ENCODE measurements at places on chromosomes 7 and 10.

GRCh38 chr10:126637501-126637900 lies 33.0 kb downstream of the C10orf90 start:
- no peak for DNase-seq

- DNase-seq: no peak
Observed at GRCh38 chr7:24455813-24456525, 117.3 kb upstream of the PALS2 start.

GRCh38 chr10:119973281-119973680 lies 80.8 kb downstream of the SEC23IP start:
- no peak for DNase-seq

DNA sequence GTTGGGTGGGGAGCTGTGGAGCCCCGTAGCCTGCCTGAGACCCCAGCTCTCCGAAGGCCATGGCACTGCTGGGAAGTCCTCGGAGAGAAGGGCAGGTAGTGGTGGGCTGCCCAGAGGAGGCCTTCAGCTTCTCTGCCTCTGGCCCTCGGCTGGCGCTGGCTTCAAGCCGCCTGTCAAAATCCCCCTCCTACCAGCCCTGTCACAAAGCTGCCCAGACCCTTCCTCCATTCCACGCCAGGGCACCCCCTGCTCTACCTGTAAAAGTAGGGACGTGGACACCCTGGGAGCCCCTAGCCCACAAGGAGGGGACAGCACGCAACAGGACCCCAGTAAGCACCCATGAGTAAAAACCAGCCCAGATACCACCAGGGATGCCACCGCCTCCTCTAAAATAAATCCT lies 31.6 kb downstream of the MAD1L1 start:
- DNase-seq: no peak

DNA sequence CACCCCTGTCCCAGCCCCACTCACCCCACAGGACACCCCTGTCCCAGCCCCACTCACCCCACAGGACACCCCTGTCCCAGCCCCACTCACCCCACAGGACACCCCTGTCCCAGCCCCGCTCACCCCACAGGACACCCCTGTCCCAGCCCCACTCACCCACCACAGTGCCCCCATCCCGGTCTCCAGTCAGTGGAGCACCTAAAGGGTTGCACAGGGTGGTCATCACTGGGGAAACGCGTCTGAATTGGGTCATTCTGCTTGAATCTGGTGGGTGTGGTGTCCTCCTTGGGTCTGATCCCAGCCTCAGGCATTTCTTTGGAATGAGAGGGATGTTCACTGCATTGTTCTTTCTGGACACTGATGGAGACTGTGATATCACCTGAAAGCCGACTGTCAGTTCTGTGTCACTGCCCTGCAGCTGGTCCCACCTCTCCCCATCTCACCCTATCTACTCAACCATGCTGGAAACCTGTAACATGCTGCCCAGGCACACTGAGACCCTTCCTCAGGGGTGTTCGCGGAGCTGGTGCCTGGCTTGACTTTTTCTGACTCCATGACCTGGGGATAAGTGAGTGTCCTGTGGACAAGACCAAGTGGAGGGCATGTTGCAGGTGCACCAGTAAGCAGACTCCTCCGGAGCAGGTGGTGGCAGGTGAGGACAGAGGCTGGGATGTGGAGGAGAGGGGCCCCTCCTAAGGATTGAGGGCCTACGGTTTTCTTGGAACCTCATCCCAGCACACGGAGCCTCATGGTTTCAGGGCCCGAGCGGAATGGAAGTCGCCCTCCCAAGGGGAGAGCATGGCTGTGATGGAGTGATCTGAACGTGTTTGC lies 262.5 kb upstream of the PPP2R2D start:
- no peak for DNase-seq

GRCh38 chr7:130942211-130942964 lies 208.4 kb upstream of the KLF14 start:
- no peak for DNase-seq

GRCh38 chr7:5170251-5170650 lies 19.8 kb upstream of the WIPI2 start:
- no peak for DNase-seq

DNA sequence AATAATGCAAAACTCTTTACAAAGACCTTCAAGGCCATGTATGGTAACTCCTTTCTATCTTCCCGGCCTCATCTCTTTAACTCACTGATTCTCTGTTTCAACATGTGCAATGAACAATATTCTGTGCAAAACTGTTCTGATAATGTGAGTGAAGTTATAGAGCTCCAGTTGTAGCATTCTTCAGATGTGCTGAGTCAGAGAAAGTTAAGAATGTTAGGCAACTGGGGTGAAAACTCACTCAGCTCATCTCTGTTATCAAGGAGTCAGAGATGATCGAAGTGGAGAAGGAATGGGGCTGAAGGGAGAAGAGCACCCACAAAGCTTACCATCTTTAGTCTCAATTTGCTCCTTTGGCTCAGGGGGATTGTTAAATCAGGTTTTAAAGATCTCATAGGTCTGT lies 344.7 kb upstream of the NPSR1 start:
- no peak for DNase-seq

- no peak for DNase-seq
Observed at GRCh38 chr10:77197544-77197943, 440.1 kb downstream of the KCNMA1 start.

- DNase-seq: no peak
Observed at GRCh38 chr7:27870595-27870994, 130.6 kb downstream of the TAX1BP1 start.

DNA sequence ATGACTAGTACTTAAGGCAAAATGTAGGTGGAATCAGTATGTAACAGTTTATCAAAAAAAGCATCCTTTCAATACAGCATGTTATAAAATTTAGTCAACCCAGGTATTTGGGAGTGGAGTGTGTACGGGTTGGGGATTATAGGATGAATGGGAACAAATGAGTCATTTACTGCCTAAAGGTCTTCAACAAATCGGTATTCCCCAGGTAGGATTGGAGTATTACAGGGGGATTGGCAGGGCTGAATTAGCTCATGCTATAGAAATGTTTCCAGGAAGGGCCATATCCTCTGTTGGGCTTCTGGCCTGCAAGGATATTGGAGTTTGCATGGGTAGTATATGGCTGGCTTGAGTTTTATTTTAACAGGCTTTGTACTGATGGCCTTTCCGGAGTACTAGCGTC lies 723.7 kb downstream of the SORCS1 start:
- no peak for DNase-seq

- DNase-seq: no peak
Observed at GRCh38 chr10:21293518-21294356, 231.7 kb downstream of the SKIDA1 start.

All from amniotic stem cell (primary cell).